ENCODE measurements at places on chromosomes 6 and 20. TPM values are rescaled to one million over a fixed set of nuclear protein-coding genes. Genes with fewer than 3 reads are reported as not detected.

Gene HLA-G
- 2.7 TPM for total RNA-seq

Gene HLA-DQB1
- 21.5 TPM for total RNA-seq

Gene FILIP1
- total RNA-seq, result not detected

Gene IL17F
- not detected for total RNA-seq

Gene CAGE1
- total RNA-seq, result 0.39 TPM
